ENCODE measurements at places on chromosomes 1 and 21.
A peak's percentile ranks its signal among the peaks of the same experiment; 100 is the strongest.

DNA sequence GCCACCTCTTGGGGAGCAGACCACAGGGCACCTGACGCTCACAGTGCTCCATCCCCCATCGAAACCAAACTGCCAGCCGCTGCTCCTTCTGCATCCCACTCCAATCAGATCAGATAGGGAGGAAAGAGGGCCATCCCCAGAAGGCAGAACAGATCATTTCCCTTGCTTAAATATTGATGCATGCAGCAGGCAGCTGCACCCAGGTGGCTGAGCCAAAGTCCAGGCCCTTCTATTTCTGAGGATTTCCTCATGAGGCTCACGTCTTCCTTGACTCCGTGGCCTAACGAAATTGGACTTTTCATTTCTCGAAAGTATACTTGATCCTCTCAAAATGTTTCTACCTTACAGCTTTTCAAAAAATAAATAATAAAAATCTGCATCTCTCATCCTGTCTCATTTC lies 239.2 kb downstream of the ATG4C start:
- DNase-seq: no peak

- no peak for DNase-seq
Measured at GRCh38 chr1:227885648-227886502, 61.9 kb downstream of the WNT9A start.

- no peak for DNase-seq
Measured at GRCh38 chr1:101079341-101079740, 53.8 kb upstream of the DPH5 start.

DNA sequence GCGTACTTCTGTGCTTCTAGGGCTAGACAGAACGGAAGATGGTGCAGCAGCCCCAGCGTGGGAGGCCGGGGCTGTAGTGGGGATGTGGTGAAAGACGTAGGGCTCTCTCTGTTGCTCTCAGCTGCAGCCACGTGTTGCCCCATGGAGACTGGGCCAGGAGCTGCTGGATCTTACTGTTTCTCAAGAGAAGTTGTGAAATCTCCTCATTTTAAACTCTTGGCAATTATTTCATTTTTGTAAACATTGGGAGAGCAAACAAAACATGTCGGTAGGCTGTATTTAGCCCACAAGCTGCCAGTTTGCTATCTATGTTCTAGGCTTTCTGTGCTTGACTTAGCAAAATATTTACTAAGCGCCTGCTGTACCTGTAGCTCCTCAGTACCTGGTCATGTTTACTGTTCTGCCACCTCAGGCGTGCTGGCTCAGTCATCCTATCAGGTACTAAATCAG lies 15.9 kb upstream of the ELOA start:
- peak; percentile 12 for DNase-seq

GRCh38 chr1:87296206-87296605 lies 32.5 kb upstream of the LMO4 start:
- DNase-seq: no peak

DNA sequence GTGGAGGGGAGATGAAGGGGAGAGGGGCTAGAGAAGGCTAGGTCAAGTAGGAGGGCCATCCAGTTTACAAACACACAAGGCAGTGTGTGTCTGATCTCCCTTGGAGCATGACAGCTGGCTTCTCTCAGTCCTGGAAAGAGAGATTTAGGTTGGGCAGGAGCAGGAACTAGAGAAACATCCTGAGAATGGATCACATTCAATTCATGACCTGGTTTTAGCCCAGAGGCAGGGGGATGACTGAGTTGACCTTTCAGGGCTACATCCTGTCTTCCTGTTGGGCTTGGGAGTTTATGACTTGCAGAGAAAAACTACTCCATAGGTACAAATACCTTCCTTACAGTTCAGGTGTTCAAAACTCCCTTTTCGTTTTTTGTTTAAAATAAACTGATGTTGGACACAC lies 97.0 kb downstream of the IGSF21 start:
- no peak for DNase-seq

DNA sequence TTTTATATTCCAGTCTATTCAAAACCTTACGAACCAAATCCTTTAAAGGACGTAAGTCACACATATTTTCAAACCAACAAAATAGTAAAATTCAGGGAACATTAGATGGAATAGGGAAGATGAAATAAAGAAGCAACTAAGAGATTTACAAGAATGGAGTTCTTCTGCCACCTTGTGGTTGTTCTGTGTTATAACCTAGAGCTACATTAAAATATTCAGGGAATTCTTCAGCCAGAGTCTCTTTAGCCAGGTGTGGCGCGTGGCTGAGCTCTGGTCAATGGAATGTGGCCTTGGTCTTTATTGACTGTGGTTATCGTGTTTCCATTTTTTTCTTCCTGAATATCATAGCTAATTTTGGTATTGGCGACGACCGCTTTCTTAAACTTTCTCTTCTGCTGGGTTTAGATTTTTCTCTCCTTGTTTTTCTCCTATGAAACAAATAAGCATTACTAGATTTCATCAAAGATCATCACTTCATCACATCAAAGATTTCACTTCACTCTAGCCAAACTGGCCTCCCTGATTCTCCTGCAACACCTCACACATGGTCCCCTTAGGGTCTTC lies 221.3 kb downstream of the MRPL39 start:
- peak; percentile 71 for DNase-seq

GRCh38 chr21:38171723-38172344 lies 85.0 kb upstream of the KCNJ15 start:
- no peak for DNase-seq

- peak; percentile 32 for DNase-seq
Measured at GRCh38 chr1:98049370-98050135, 128.7 kb upstream of the DPYD start.

DNA sequence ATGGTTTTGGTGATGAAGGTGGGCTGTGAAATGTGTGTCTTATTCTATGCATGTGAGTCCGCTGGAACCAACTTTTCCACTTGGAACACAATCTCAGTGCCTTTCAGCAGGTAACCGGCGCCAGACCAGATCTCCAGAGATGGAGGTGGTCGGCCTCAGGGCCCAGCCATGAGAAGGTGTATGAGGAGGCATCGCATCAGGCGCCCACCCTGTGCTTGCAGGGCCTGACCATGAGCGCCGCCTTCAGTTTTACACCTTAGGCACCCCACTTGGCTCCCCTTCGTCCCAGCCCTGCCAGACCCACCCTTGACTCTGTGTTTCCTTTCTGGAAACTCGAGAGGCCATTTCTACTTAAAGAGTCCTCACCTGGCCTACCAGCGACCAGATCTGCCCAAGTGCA lies 48.6 kb upstream of the ATF3 start:
- no peak for DNase-seq

DNA sequence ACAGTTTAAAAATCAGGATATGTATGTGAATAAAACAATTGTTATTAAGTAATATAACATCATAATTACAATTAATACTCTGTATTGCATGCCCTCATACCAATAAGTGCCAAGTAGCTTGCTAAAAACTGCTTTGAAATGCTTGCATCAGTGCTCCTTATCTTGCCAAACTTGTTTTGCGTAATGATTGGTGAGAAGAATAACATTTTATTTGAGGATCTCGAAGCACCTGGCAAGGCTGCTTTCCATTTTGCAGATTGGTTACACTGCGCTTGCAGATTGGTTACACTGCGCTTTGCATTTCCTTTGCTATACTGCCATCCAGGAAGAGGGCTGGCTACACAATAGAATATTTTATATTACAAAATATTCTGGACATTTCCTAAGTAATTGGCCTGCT lies 1.7 kb upstream of the PBX1 start:
- DNase-seq: peak; percentile 17

- DNase-seq: peak; percentile 27
Measured at GRCh38 chr21:44949779-44950198, 10.0 kb downstream of the SLX9 start.

DNA sequence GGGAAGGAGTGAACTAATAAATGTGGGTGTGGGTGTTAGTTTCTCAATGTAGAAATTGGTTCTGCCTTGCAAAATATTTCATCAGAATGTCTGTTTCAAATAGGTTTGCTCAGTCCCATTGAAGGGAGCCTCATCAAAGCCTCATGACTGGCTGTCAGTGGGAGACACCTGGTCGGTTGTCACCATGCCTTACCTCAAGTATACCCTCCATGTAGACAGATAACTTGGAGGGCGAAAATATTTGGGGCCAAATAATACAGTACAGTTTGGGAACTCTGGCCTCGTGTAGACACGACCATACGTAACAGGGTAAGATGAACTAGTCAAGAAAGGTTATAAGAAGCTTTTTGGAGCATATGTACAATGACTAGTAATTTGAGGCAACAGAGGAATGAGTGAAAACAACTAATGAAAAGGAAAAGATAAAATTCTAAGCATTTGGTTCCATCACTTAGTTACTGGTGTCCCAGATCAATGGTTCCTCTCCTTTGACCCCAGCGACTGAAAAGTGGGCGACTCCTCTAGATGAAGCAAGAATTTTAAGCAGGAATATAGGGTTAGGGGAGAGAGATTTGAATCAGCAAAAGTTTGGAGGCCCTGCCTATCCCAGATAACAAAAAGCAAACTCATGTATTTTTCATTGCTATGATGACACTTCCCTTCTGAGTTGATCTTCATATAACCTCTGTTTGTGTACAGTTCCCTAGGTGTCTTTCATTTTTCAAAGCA lies 163.9 kb downstream of the LRRC40 start:
- DNase-seq: no peak

DNA sequence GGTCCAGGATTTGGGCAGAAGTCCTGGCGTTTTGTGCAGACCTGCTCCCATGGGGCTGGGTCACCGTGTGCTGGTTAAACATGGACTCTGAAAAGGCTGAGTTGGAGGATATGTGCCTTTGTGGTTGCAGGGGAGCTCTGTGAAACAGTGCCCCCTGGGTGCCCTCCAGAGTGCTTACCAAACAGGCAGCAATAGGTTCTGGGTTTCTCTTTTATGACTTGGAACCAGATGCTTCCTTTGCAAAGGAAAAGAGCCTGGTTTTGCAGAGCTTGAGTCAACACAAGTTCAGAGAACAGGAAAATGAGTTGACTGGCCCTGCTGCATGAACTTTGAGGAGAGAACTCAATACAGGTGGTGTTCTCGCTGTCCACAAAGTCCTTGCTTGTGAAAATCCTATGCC lies 288.9 kb downstream of the TM2D1 start:
- DNase-seq: no peak

DNA sequence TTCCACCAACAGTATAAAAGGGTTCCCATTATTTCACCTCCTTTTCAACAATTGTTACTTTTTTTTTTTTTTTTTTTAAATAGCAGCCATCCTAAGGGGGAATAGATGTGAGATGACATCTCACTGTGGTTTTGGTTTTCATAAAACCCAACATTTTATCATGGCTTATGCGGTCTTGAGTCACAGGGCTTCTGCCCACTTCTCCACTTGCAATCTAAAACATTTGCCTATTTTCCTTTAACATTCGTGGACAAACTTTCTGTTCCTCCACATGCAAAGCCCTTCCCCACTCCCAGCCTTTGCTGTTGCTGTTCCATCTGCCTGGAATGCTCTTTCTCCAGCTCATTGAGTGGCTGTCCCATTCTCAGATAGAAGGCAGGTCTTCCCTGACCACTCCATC lies 239.7 kb upstream of the KCNK2 start:
- DNase-seq: no peak

GRCh38 chr1:179506199-179506598 lies 69.5 kb downstream of the NPHS2 start:
- no peak for DNase-seq

- no peak for DNase-seq
Measured at GRCh38 chr1:58815069-58815685, 31.3 kb upstream of the JUN start.

DNA sequence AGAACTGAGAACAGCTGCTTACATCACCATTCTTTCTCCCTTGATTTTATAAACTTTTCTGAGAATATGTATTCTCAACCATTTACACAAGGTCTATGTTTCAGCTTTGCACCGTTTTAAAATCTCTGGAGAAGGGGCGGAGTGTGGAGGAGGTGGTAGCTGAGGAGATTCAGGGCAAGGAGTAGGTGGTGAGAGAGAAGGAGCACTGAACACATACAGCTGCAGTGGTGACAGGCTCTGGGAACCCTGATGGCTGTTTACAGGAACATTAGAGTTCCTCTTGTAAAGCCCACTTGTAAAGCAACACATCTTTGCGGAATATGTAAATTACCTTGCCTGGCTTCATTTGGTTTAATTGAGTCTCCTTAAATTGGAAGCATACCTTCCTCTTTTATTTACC lies 89.7 kb downstream of the SMYD2 start:
- no peak for DNase-seq

DNA sequence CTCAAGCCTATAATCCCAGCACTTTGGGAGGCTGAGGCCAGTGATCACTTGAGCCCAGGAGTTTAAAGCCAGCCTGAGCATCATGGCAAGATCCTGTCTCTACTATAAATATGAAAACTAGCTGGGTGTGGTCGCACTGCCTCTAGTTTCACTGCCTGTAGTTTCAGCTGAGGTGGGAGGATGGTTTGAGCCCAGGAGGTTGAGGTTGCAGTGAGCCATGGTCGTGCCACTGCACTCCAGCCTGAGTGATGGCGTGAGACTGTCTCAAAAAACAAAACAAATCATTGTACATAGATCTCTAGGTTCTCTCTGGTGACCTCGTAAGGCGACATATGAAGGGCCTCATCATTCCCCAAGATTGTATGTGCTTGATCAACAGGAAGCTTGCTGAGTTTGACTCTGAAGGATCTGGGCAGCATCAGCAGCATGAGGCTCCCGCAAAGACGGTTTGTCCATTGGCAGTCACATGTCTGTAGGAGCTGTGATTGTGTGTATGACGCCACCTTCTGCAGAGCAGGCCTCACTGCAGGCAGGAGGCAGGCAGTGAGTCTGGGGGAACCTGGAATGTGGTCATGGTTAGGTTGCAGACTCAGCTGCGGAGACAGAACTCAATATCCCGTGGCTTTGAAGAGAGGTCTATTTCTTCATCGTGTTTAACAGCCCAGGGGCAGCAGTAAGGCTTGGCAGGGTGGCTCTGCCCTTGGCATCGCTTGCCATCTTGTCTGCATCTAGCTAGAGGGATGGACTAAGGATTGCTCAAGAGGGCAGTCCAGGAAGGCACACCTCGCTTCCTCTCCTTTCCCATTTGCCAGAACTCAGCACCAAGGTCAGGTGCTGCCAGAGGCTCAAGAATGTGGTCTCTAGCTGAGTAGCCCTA lies 14.0 kb downstream of the ATP5PO start:
- DNase-seq: peak; percentile 33

DNA sequence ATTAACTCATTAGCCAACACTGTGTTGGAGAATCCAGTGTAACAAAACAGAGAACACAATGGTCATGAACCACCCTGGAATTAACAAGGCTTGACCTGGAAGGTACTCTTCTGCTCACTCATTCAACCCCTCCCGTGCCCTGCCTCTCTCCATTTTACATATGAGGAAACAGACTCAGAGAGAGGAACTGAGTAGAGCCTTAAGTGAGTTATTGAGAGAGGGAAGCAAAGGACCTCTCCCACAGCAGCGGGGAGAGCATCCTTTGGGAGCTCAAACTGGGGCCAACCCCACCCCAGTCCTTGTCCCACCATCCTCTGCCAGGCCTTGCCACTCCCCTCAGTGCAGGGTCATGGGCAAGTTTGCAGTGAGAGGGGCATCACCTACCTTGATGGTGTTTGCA lies 1.4 kb downstream of the S100A12 start:
- DNase-seq: no peak

All from NCI-H146 (cell line).